ENCODE measurements at places on chromosomes 5 and 9.

- DNase-seq, result peak; percentile 43
Observed at GRCh38 chr9:111525056-111525977, at the start of gene ZNF483. TSS of gene ZNF483 (plus strand) at chr9:111525179. CDS start at chr9:111527396, 2,217 bp downstream.

DNA sequence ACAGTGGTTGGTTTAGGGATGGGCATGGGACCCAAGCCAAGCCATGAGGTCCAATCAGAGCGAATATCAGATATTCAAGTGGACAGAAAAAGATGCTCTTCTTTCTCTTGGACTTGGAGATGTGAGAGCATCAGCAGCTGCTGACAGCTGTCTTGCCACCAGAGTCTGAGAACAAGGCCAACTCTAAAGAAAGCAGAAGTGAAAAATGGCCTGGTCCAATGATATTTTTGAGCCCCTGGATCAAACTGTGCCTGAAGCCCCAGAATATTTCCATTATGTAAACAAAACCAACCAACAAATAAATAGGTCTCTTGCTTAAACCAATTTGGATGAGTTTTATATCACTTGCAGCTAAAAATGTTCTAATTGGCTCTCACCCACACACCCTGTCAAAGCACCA, 30.7 kb upstream of the JADE2 start:
- DNase-seq, result no peak

DNA sequence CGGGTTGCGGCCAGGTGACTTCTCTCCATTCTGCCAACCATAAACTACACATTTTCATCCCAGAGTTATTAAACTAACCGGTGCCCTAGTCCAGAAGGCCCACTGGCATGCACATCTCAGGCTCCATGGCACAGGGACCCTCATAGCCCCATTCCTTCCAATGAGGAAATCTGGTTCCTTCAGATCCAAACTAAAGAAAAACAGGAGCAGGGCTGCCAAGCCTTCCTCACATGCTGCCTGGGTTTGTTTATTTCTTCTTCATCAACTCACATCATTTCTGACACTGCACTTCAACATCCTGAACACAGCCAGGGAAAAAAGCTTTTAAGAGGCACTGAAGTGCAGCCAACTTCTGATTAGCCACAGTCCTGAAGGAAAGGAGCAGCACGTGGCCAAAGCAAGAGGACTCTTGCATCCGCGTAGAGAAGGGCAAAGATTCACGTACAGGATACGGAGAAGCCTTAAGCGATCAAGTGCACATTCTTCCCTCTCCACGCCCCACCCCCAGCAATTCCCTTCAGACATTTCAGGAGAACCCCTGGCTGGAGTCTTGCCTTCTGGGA, 22.5 kb downstream of the LHFPL2 start:
- no peak for DNase-seq

GRCh38 chr5:172524573-172525021, 70.3 kb upstream of the SH3PXD2B start:
- DNase-seq, result no peak

- no peak for DNase-seq
Observed at GRCh38 chr5:39495227-39495626, 70.4 kb upstream of the DAB2 start.

DNA sequence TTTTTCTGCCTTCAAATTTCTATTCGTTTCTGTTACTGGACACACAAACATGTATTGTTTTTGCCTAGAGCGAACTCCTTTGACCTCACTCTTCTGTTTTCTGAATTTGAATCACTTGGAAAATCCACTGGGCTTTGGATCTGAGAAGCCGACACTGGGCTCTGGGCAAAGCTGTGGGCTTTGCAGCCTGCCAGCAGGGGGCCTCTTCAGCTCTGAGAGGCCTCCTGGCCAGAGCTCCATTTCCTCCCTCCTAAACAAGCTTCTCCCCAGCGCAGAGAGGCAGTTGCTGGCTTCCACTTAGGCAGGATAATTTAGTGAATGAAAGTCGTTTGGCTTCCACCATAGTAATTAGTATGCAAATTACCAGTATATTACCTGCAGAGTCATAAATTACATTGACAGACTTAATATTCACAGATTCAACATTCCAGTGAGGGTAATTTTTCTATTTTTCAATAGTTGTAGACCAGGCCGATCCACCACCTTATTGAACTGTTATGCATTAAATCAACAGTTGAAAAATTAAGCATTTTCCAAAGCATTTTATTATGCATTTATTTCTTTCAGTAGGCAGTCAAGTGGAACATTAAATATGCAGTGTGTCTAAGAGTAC, 104.0 kb upstream of the ZNF366 start:
- peak; percentile 13 for DNase-seq

- no peak for DNase-seq
Observed at GRCh38 chr9:17217272-17217671, 82.4 kb downstream of the CNTLN start.

- no peak for DNase-seq
Observed at GRCh38 chr5:35880156-35880555, 23.5 kb downstream of the IL7R start.

DNA sequence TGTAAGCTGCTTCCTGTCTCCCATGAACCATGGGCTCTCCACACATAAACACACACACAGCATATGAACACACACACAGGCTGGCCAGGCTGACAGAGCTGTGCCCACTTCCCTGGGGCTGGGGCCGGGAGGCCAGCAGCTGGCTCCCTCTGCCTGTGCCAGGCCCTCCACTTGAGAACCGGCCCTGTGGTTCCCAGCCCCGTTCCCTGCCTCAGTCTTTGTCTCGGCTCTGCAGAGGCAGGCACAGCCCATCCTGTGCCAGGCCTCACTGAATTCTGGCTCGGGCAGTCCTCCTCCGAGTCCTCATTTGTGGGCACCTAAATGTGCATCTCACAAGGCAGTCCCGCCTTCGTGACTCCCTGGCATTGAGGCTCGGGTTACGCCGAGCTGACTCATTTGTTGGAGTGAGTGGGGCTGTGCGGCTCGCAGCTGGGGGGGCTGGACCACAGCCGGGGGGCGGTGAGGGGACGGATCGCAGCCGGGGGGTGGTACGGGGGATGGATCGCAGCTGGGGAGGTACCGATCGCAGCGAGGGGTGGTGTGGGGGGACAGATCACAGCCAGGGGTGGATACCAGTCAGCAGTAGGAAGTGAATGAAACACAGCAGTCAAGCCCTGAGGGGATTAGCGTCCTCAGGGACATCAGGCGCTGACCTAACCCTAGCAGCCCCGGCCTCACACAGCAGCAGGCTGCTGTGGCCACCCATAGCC, 72.3 kb downstream of the PSMB7 start:
- DNase-seq, result no peak

DNA sequence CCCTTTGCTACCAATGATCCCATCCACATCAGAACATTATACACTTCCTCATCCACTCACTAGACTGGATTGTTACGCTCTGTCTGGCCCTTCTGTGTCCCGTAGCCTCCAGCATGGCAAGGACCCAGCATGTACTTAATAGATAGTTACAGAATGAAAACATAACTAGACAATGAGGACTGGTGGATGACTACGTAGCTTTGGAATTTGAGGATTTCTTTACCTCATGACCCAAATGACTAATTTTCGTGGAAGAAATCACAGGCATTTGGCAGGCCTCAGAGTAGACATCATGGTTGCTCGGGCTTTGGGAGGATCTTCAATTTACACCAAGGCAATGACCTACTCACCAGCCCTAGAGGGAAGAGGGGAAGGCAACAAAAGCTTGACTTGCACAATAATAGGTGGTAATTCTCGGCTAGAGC, 299.8 kb downstream of the TLE1 start:
- no peak for DNase-seq

GRCh38 chr5:109706095-109706494, 16.4 kb downstream of the MAN2A1 start:
- no peak for DNase-seq

DNA sequence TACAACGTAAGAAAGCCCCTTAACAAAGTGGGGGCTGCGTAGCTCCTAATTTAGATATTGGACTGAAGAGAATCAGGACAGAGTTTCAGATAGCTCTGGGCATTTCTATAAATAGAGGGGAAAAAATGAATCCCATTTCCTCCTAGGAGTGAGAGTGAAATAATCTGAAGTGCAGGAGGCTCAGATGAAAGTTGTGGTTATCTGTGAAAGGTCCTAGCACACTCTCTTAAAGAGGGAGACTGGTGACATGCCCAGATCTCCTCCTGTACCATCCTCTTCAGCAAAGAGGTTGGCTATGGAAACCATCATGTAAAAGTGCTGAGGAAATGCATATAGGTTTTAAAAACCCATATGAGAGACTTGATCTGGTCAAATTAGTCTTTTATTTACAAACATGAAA, 143.4 kb downstream of the GABRB2 start:
- DNase-seq, result no peak

DNA sequence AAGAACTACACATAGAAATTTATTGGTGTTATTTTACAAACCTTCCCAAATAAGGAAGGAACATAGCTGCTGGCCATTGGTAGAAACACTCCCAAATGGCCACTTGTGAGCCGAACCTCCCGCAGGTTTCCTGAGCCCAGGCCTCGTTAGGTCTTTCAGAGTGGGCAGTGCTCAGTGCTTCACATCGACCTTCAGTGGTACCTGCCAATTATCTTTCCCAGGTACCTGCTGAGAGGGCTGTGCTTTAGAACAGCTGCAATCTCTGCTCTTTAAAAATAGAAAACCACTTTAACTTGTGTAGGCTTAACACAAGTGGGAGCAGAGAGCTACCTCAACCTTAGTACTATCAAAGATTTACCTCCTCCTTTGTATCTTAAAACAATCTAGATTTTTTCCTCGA, 334.1 kb downstream of the RFX3 start:
- DNase-seq, result peak; percentile 56

GRCh38 chr9:34267660-34268059, 61.4 kb downstream of the KIF24 start:
- peak; percentile 29 for DNase-seq

DNA sequence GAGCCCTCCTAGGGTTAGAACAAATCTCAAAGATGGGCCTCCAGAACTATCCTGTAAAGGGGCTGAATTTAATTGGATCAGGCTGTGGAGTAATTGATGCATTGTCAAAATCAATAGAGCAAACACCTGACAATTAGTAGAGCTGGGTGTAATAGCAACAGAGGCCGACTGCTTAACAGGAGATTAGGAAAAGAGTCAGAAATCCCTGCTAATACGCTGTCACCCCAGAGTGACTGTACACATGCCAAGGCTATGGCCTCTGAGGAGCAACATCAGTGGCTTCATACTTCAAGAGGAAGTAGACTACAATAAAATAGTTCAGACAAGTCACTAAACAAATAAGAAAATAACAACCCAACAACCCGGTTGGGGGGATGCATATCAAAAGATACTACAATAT, 18.7 kb upstream of the GRPEL2 start:
- no peak for DNase-seq

All from NCI-H2081 treated with DMSO at 0.1 percent for 48 hours (cell line).